ENCODE measurements at places on chromosomes 11 and 22.

DNA sequence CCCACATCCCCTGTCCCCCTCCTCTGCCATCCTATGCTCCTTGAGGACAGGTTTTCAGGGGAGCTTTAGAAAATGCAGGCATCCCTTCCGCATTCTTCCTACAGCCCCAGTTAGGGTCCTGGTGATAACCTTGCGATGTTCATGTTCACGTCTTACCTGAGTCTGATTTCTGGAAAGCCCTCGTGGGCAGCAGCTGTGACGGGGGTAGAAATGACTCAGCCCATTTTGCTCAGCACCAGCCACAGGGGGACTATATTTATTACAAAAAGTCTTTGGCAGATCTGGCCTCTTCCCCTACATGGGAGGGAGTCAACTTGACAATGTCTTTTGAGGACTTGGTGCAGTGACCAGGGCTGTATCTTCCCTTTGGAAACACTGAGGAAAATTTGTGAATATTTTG is 12.3 kb downstream of the PKNOX2 start:
- DNase-seq: no peak

DNA sequence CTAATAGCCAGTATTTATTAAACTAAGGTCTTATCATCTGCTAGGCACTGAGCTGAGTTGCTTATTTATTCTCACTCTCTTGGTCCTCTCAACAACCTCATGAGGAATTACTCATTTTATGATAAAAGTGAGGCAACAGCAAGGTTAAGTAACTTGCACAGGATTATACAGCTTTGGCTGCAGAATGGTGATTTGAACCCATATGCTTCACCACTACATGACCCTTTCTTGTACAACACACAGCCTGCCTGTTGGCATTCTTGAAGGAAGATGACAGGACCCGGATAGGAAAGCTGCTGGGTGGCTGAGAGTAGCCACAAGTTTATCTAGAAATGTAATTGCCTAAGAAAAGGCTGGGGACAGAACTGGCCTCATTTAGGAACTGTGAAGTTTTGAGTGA is 5.3 kb upstream of the PARVA start:
- DNase-seq: no peak

DNA sequence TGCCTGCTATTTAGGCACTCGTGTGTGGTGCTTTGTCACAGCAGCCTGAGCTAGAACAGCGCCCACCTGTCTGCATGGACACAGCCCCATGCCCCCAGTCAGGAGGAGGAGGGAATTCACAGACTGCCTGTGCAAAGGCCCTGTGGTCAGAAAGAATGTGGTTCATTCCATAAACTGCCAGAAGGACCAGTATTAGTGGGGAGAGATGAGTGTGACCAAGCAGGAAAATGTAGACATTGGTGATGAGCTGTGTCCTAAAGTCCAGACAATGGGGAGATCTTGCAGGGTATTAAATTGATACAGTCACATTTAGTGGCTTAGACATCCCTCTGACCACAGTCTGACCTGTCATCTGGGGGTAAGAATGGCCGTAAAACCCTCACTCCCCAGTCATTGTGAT is 83.7 kb upstream of the LINC01488 start:
- DNase-seq: no peak

DNA sequence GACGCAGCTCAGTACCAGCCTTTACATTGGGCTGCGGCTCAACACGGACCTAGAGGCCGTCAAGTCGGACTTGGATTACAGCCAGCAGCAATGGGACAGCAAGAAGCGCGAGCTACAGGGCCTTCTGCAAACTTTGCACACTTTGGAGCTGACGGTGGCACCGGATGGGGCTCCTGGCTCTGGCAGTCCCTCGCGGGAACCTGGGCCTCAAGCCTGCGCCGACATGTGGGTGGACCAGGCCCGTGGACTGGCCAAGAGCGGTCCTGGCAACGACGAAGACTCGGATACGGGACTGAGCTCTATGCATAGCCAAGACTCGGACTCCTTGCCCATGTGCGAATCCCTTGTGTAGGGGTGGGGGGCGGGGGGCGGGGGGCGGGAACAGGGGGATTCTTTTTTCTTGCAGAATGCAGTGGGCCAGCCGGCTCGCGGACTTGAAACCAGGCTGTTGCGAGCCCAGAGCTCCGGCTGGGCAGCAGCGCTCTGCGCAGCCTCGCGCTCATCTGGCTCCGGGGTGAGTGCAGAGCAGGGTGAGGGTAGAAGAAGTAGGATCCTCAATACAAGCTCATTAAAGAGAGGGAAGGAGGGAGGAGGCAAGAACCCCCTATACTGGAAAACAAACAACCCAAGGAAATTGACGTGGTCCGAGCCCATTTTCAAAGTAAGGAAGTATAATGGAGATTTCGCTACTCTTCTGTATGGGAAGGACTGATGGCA is 1.8 kb downstream of the RASSF10 start:
- DNase-seq: no peak

- no peak for DNase-seq
Observed at GRCh38 chr11:60927600-60927999, 3.3 kb downstream of the TMEM132A start.

Data from GM20000 (cell line).